ENCODE measurements at places on chromosomes 1 and 21.
A peak's percentile ranks its signal among the peaks of the same experiment; 100 is the strongest.

DNA sequence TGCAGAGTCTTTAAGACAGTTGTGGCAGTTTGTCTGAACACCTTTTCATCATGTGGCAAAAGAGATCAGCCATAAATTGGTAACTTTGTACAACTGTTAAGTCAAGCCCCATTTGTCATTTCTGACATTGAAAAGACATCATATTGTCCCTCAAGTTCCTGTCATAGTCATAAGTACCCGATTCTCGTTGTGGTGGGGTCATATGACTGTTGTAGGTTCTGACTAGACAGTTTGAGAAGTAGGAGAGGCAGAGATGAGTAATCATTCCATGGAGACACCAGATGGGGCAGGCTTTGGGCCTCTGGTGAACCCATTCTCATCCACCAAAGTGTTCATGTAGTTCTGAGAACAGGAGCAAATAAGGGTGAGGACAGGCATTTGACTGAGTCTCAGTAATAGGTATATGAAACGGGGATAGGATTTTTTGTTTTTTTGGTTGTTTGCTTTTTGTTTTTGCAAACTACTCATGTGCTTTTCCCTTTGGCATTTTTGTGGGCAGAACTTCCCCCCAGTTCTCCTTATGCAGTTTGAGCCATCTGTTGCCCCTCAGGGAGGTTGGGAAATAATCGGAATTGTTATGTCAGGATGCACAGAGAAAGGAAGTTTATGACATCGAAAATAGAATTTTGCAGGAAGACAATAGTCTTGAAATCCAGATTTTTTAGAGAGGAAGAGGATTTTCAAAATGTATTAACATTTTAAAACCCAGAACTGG, 86.9 kb upstream of the KCNE2 start:
- no peak for DNase-seq

GRCh38 chr1:178510155-178510554, 2.8 kb upstream of the TEX35 start:
- DNase-seq, result no peak

- no peak for DNase-seq
These were observed 68.4 kb upstream of the EDEM3 start for GRCh38 chr1:184823080-184823479.

GRCh38 chr1:150332651-150333290, 11.4 kb downstream of the PRPF3 start:
- DNase-seq, result no peak

- DNase-seq, result no peak
These were observed 5.6 kb upstream of the COG2 start for GRCh38 chr1:230636575-230637148.

DNA sequence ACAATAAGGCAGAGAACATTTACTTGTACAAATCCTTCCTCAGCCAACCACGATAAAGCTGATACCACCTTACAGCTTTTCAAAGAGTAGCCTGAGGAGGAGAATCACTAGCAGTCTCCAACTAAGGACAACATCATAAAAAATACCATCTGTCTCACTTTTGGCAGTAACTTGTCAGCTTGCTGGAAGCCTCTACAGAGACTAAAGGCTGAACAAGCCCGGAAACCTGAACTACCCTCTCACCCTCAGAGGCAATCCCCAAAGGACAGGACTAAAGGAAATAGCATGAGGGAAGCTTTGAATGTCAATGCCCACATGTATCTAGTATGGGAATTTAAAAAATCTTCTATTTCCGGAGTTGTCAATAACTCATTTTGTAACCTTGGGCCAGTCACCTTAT, 10.6 kb downstream of the SRSF4 start:
- DNase-seq, result no peak

DNA sequence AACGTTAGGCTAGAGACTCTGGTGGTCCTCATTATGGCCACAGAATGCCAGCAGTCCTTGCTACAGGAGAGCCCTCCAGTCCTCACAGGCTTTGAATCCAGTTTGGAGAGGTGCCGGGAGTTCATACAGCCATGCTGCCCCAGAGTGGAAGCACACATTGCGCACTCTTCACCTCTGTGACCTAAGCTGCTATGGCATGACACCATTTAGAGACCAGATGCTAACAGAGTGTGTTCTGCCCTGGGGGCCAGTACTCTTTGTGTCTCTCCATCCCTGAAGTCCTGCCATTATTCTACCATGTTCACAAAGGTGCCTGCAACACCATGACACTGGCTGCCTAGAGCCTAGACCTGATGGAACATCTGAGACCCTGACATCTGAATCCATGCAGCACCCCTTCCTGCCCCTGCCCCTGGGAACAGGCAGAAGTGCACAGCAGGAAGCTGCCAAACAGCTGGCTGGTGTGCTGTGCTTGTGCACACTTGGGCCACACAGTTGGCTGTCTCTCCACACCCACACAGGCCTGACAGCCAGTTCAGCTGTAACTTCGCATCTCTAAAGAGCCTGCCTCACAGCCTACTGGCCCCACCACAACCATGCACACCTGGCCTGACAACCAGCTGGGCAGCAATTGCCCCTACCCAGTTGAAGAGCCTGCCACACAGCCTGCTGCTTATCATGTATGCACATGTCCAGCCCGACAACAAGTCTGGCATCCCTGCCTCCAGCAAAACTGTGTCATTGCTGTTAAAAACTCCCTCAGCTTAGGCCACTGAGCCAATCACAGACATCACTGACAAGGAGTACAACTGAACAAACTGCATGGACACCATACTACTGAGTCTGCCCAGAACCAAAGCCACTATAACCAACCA, 49.1 kb downstream of the MCOLN2 start:
- no peak for DNase-seq

- DNase-seq, result no peak
These were observed 118.4 kb downstream of the HIVEP3 start for GRCh38 chr1:41800311-41800829.

- no peak for DNase-seq
These were observed 29.1 kb downstream of the MAP3K21 start for GRCh38 chr1:233356705-233356987.

DNA sequence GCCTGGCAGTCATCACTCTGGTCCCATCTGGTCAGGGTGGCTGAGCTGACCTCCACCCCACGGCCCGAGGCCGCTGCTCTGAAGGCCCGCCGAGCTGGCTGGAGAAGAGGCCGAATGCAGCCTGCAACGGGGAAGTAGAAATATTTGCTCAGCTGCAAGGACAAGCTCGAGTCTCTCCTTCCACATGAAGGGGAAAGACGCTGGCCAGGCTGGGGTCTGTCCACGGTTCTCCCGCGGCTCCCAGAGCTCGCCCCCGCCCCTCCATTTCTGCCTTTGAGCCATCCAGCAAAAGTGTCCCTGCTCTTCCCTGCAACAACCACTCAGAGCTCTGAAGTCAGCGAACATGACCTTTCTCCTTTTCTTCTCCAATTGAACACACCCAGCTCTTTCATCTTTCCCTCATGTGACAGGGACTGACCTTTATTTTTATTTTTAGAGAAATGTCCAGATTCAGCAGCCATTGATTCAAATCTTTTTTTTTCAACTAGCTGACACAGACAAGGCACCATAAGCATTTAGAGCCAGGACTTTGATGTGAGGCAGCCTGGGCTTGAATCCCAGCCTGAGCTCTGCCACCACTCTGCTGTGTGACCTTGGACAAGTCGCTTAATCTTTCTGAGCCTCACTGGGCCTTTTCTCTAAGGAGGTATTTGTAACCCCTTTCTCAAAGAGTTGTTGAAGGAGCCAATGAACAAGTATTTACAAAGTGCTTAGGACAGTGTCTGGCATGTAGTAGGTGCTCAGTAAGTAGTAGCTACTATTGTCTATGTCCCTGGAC, 149.3 kb upstream of the WNT4 start:
- DNase-seq, result no peak

- no peak for DNase-seq
These were observed 199.1 kb downstream of the RYR2 start for GRCh38 chr1:237241038-237241437.

DNA sequence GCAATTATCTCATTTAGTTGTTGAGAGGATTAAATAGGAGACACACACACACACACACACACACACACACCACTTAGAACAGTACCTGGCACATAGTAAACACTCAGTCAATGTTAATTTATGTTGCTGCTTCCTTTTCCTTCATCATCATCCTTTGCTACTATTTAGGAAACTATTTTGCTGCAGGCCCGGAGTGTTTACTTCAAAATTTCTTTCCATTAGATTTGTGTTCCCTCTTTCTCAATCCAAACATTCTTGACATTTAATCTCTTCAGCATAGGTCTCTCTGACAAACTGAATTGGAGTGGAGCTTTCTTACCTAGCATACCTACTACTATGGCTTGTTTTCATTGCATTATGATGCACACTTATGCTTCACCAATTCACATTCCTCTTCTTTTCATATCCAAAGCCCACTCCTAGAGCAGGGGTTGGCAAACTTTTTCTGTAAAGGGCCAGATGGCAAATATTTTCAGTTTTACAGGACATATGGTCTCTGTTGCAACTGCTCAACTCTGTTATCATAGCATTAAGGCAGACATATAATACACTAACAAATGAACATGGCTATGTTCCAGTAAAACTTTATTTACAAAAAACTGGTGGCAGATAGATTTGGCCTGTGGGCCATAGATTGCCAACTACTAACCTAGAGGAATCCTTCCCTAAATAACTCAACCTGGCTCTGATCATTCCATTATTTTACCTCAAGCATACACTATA, 49.5 kb downstream of the SCMH1 start:
- no peak for DNase-seq

DNA sequence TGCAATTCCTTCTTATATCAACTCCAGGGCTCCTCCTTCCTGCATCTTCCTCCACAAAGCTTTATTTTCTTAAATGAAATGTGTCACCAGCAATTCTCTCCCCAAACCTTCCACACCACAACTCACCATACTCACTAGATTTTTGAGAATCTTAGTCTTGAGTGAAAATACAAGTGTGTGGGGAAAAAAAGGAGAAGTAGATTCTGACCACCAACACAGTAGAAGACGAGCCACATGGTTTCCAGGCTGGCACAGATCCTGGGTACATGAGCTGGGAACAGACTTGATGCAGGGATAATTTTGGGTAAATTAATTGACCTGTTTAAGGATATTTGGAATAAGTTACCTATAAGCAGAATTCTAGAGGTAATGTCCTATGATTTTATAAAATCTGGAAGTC, 72.8 kb upstream of the KCNJ15 start:
- no peak for DNase-seq

DNA sequence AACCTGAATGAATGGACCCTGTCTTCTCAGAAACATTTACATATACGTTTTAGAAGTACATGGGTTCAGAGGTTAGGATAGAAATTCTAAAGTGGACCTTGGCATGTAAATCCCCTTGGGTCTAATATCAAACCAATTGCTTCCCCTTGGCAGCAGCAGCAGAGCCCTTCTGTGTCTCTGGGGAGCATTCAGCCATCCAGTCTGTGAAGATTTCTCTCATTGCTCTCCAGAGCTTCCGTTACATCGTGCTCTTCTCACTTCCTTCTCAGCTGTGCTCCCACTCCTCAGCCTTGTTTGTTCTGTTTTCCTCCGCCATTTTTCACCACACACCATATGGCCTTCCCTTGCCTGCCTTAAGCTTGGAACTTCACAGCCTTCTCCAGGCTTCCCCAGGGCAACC, 61.5 kb upstream of the ATP1B1 start:
- DNase-seq, result no peak

- DNase-seq, result no peak
These were observed 3.2 kb downstream of the SON start for GRCh38 chr21:33546086-33546485.

DNA sequence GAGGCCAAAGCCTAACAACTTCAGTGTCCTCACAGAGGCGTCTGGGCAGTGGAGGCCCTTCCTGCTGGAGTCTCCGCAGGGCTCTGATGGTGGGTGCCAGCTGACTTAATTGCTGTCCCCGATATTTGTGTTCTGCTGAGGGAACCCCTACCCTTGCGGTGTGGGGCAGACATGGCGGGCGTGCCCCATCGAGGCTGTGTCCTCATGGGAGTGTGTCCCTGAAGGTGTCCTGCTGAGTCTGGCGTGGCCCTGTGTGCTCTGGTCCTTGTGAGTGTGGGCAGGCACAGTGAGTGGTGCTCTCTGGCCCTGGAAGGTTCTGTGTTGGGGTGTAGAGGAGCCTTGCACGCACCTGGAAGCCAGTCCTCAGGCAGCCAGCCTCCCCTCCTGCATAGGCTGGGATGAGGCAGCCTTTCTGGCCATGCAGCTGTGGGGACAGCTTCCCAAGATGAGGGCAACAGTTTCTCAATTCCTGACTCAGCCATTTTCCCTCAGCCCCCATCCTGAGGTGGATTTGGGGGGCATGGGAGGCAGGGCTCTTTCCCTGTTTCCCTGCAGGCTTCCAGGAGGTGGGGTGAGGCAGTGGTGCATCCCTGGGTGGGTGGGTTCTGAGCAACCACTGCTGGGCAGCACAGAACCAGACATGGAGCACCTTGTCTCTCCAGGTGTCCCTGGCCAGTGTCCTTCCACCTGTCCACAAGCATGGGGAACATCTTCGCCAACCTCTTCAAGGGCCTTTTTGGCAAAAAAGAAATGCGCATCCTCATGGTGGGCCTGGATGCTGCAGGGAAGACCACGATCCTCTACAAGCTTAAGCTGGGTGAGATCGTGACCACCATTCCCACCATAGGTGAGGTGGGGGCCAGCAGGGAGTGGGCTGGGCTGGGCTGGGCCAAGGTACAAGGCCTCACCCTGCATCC, 6.5 kb downstream of the C1orf35 start:
- DNase-seq, result no peak

DNA sequence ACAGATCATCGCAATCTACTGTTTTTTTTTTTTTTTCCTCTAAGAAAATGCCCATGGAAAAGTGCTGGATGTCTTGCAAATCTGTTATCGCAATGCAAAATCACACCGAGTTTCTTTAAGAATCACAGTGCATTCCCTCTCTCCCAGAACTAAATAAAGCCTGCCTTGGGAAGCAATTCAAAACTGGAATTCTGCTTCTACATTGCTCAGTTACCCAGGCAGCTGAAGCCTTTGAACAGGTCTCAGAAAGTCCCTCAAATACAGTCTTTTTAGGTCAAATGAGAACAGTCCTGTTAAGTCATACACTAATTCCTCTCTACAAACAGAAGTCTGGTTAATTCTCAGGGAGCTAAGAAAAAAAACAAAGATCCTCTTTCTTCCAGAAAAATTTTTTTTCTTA, 46.3 kb downstream of the SLC30A10 start:
- DNase-seq, result no peak

DNA sequence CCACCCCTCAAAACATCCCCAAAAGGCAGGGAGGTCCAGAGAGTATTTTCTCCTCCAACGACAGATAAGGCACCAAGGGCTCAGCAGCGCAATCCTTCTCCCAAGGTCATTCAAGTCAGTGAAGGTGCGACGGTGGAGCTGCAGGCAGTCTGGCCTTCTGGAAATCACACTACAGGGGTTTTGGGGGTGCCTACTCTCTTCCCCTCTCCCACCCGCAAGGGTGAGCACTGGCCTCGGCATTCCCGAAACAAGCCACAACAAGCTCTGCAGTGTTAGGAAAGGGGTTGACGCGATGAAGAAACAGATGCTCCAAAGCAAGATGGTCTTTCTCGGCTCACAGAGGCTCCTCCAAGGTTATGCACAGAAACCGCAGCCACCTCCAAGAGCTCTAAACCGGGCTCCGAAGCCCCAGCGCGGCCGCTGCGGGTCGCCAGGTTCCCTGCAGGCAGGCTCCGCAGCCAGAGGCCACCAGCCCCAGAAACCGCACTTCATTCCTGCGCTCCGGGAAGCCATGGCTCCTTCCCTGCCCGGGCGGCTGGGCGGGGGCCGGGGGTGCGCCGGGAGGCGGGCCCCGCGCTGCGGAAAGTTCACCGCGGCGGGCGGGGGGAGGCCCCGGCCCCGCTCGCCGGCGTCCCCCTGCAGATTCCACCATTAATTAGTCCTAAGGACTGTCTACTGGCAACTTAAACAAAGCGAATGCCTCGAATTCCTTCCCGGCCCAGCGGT, 1.1 kb downstream of the LUZP1 start:
- no peak for DNase-seq

GRCh38 chr21:16072221-16072620, 342.4 kb downstream of the USP25 start:
- DNase-seq, result peak; percentile 25

All from NCI-H526 (cell line).